ENCODE measurements at places on chromosomes 7 and 10.

DNA sequence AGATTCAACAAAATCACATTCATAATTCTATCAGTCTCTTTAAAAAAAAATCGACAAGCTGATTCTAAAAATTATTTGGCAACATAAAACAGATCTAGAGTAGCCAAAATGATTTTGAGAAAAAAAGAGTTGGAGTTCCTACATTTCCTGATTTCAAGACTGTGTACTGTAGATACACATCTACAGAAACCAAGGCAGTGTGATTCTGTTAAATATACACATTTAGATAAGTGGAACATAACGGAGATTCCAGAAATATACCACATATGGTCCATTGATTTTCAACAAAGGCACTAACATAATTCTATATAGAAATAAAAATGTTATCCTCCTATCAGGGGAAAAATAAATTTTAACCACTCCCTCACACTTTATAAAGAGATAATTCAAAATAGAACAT is 467.0 kb downstream of the ADRA2A start:
- no peak for DNase-seq

GRCh38 chr10:62230344-62231121 is 38.1 kb downstream of the RTKN2 start:
- DNase-seq, result no peak

- DNase-seq, result no peak
These were observed 34.2 kb upstream of the NCAPG2 start for GRCh38 chr7:158738841-158739240.

- DNase-seq, result peak; percentile 25
These were observed 17.6 kb downstream of the ZDHHC16 start for GRCh38 chr10:97463363-97464132.

- DNase-seq, result no peak
These were observed 36.9 kb downstream of the AKR1B1 start for GRCh38 chr7:134422008-134422407.

- no peak for DNase-seq
These were observed 3.0 kb downstream of the CALU start for GRCh38 chr7:128742206-128742605.

DNA sequence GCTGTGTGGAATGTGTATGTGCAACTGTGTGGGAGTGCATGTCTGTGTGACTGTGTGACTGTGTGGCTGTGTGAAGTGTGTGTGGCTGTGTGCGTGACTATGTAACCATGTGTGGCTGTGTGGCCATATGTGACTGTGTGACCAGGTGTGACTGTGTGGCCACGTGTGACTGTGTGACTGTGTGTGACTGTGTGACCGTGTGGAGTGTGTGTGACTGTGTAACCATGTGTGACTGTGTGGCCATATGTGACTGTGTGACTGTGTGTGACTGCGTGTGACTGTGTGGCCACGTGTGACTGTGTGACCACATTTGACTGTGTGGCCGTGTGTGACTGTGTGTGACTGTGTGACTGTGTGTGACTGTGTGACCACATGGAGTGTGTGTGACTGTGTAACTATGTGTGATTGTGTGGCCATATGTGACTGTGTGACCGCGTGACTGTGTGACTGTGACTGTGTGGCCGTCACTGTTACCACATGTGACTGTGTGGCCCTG is 502.9 kb downstream of the DNAJB6 start:
- no peak for DNase-seq

DNA sequence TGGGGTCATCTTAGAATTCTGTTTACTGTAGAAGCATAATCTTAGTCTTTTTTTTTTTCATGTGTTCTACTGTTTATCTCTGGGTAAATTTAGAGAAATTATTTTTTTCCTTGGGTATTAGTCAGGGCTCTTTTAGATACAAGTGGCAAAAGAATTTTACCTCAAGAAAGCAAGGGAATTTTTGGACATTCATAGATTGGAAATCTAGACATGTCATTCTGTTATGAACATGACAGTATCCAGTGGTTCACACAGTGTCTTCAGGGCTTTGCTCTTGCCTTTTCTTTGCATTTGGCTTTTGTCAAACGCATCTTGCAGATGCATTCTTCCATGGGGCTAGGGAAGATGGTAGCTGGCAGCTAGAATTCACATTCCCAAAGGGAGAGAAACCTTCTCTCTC is 13.7 kb upstream of the TAS2R41 start:
- DNase-seq, result no peak

- no peak for DNase-seq
These were observed 24.3 kb downstream of the PLEKHS1 start for GRCh38 chr10:113775686-113776294.

- no peak for DNase-seq
These were observed 120.6 kb downstream of the CPED1 start for GRCh38 chr7:121109145-121109544.

GRCh38 chr7:131843898-131844331 is 287.5 kb upstream of the PODXL start:
- DNase-seq, result no peak

DNA sequence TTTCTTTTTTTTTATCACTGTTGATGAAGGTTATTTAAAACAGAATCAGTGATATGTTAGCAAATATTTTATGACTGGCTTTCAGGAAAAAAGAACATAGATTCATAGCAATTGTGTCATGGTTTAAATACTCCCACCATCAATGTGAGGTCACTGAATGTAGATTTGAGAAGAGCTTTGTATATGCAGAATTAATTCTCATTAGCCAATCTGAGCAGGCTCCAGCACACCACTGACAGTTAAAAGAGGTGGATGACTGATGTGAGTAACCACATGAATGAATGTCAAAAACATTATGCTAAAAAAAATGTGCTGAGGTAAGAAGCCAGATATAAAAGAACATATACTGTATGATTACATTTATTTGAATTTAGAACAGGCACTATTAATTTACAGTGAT is 174.8 kb upstream of the KAT6B start:
- no peak for DNase-seq

- no peak for DNase-seq
These were observed 625.1 kb upstream of the MKI67 start for GRCh38 chr10:128751284-128751683.

DNA sequence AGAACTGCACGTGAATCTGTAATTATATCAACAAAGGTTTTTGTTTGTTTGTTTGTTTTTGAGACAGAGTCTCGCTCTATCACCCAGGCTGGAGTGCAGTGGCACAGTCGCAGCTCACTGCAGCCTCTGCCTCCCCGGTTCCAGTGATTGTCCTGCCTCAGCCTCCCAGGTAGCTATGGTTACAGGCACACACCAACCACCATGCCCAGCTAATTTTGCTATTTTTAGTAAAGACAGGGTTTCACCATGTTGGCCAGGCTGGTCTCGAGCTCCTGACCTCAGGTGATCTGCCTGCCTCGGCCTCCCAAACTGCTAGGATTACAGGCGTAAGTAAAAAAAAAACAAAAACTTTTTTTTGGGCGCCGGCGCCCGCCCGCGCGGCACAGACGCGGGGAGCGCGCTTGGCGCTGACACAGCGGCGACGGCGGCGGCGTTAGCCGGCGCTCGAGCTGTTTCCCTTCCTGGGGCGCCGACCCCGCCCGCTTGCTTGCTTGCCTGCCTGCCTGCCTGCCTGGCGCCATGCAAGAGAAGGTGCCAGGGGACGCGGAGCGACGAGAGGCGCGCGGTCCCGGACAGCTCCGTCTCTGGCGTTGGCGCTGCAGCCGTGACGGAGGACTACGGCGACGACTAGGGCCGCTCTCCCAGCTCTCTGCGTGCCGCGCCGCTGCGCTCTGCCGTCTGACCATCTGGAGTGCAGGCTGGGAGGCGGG is 171.4 kb upstream of the NUPR2 start:
- DNase-seq, result no peak

DNA sequence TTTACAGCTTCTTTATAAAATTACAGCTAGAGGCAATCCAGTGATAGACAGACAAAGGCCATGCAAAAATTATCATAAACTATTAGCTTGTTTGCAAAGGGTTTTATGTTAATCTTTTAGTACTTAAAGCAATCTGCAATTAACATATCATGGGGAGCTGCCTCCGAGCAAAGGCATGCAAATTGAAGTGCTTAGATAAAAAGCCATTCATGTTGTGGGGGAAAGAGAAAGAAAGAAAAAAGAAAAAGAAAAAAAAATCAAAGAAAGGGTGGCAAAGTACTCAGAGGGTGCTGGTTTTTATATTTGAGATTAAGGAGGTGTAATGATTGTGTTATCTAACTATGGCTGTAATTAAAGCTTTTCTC is 799.5 kb downstream of the LRMDA start:
- DNase-seq, result no peak

- DNase-seq, result no peak
These were observed 19.0 kb upstream of the DMBT1 start for GRCh38 chr10:122541541-122542002.

GRCh38 chr10:84766923-84767322 is 438.5 kb downstream of the CCSER2 start:
- no peak for DNase-seq

- DNase-seq, result no peak
These were observed 92.4 kb upstream of the SGCE start for GRCh38 chr7:94748376-94748775.

DNA sequence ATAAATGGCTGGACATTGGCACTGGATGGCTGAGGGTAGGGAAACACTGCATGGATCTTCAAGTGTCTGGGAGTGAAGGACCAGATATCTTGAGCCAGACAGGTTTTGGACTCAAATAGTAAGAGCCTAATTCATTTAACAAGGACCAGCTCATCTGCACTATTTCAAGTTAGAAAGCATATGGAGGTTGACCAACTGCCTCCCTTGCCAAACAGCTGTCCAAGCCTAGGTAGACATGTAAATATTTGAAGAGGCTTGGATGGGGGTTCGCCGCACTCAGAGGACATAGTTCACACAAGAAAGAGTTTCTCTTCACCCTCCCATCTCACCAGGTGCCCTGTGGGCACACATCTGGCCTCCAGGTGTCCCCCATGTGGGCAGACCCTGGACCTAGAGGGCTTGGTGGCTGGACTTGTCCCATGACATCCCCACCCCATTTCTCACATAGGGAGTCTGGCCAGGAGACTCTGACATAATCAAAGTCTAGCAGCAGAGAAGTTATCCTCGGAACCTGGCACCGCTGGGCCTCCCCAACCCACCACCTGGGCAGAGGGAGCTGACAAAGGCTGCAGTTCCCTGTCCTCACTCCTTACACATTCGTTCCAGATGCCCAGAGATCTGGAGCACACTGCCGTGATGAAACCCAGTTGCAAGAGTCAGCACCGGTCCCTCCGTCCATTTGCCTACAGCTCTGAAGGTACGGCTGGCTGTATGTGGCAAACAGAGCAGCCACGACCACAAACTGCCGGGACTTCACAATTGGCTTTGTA is 116.9 kb upstream of the GDF10 start:
- no peak for DNase-seq

- no peak for DNase-seq
These were observed 6.4 kb upstream of the MKRN1 start for GRCh38 chr7:140485500-140486265.

GRCh38 chr10:77264107-77264506 is 373.5 kb downstream of the KCNMA1 start:
- DNase-seq, result no peak

GRCh38 chr7:28358423-28358868 is 53.9 kb upstream of the CREB5 start:
- peak; percentile 74 for DNase-seq

DNA sequence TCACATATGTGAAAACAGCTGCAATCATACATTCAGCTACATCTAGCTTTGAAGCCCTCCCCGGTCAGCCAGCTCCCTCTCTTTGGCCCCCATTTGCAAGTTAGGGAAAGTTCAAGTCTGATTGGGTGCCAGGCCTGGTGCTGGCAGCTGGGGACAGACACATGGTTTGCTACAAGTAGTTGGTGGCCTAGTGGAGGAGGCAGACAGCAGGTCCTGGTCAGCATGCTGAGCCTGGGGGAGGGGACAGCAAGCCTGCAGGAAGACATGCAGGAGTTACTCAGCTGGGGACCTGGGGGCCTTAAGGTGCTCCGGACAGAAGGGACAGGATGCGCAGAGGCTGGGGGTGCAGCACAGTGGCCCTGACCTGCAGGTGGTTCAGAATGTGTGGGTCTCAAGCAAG is 956.9 kb upstream of the ZNF722 start:
- DNase-seq, result no peak

DNA sequence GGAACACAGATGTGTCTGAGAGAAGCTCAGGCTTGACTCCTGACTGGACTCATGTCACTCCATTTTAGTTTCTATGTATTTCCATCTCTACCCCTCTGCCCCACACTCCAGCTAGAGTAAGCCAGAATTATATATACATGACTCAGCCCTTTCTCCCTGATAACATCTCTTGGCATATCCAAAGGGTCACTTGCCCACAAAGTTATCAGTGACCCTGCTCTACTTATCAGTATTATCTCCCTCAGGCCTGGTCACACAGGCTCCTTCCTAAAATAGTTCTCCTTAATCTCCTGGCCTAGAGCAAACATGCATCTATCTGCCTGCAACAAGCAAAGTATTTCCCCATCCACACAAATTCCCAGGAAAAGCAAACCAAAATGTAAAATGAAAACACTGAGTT is 598.3 kb downstream of the SUGCT start:
- no peak for DNase-seq

DNA sequence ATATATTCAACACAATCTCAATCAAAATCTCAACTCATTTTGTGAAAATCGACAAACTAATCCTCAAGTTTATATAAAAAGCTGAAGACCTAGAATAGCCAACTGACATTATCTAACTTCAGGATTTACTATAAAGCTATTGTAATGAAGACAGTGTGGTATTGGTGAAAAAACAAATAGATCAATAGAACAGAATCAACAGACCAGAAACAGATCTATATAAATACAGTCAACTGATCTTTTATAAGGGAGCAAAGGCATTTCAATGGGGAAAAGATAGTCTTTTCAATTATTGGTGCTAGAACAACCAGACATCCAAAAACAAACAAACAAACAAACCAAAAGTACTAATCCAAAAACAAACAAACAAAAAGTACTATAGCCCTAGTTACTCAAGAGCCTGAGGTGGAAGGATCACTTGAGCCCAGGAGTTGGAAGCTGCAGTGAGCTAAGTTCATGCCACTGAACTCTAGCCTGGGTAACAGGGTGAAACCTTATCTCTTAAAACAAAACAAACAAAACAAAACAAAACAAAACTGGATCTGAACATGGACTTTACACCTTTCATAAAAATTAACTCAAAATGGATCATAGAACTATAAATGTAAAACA is 26.6 kb upstream of the AKR1D1 start:
- DNase-seq, result no peak

GRCh38 chr7:81075150-81075549 is 156.3 kb upstream of the SEMA3C start:
- no peak for DNase-seq

GRCh38 chr10:1536341-1536740 is 201.0 kb downstream of the ADARB2 start:
- DNase-seq, result no peak

DNA sequence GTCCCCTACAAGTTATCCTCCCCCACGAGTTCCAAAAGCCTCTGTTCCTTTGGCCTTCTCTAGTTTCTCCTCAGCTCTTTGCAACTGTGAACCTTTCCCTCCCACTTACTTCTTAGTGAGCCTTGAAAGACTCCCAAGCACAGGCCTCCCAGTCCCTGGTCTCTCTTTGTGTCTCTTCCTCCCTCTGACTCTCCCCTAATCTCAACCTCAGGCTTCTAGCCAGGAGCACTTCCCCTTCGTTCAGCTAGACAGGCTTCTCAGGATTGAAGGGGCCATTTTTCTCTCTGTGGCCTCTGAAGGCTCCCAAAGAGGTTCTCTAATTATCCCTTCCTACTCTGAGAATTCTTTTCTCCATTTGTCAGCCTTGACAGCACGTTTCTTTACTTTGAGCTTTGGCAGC is 50.2 kb upstream of the PHYHIPL start:
- no peak for DNase-seq

Data from T1000 (cell line).